Epithelial cell of alveolus of lung (primary cell): ENCODE measurements at places on chromosomes 12 and 14. TPM values are rescaled to one million over a fixed set of nuclear protein-coding genes. Genes with fewer than 3 reads are reported as not detected.

The RERGL gene
- total RNA-seq, result not detected in 2 replicates

The PRH2 gene
- 0.13 and 0.48 TPM in 2 replicates for total RNA-seq

The NFATC4 gene
- 36.1 and 111 TPM in 2 replicates for total RNA-seq

The AKAP5 gene
- total RNA-seq, result 0.08 and 0.26 TPM in 2 replicates

The TAMALIN gene
- 4.5 and 19.5 TPM in 2 replicates for total RNA-seq

The PAPLN gene
- total RNA-seq, result 5.7 and 8.0 TPM in 2 replicates

The SLCO1C1 gene
- total RNA-seq, result 0.48 TPM in 1 of 2 replicates, not detected in the other

The RTN1 gene
- total RNA-seq, result 0.08 and 2.6 TPM in 2 replicates
